NCI-H748 treated with DMSO at 0.1 percent for 48 hours (cell line): ENCODE measurements at places on chromosomes 5 and 9.

DNA sequence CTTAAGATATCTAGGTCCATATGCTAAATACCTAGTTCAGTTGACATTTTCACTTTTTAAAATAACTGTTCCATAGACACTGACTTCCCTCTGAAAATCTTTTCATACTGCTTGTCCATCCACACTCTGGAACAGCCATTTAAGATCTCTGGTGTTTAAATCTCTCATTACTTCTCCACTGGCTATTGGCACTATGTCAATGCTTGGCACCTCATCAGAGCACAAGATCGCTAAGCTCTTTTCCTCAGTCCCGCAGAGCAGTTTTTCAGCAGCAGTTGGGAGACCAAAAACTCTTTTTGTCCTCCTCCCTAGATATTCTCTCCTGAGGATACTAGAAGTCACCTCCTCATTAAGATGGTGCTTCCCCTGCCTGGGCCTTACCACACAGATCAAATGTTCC, 172.7 kb downstream of the KIAA0825 start:
- DNase-seq, result no peak

DNA sequence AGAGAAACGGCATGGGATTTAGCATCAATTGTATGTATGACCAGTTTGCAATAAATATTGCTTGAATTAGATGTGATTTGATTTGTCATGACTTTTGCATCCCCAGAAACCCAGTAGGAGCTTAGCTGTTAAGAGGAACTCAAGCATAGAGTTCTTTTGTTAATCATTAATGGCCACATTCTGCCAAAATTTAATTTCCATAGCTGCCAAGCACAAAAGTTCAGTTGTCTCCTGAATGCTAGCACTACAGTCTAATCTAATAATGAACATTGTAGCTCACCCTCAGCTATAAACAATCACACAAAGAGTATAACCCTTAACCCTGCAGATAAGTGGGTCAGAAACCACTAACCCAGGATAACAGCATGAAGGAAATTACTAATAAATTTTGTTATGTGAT, 169.8 kb upstream of the GRAMD2B start:
- no peak for DNase-seq

DNA sequence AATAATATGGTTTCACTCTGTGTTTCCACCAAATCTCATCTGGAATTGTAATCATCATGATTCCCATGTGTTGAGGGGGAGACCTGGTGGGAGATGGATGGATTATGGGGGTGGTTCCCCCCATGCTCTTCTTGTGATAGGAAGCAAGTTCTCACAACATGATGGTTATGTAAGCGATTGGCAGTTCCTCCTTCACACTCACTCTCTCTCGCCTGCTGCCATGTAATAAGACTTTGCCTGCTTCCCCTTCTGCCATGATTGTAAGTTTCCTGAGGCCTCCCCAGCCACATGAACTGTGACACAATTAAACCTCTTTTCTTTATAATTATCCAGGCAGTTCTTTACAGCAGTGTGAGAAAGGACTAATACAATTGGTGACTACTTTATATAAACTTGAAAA, 48.4 kb downstream of the PTBP3 start:
- DNase-seq, result no peak

DNA sequence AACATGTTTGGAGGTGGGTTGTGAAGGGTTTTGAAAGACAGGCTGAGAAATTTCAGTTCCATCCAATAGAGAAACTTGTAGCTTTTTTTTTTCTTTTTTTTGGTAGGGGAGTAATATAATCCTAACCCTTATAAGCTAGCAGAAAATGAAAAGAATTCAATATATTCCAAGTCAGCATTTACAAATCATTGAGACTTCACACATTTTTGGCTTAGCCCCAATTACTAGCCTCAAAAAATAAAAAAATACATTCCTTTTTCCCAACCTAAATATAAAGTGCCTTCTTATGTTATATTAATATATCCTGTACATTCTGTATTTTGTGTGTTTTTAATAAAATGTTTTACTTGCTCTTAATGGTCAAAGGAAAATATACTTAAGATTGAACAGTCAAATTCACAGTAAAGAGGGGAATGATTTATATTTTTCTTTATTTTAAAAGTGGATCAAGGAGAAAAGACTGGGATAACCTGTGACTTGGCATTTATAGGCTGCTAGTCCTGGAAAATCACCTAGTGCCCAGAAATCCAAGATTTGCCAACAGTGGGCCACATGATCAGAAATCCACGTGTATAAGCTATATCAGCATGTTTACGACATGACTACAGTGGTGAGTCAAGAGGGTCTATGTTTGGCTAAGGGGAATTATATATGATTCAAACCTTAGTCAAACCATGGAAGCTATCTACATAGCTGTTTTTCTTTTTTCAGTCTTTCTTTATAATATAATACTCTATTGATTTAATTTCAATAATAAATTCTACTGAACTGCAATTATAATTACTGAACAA, 14.5 kb downstream of the HACD4 start:
- no peak for DNase-seq

- DNase-seq, result no peak
Observed at GRCh38 chr5:60403343-60404006, 296.5 kb downstream of the DEPDC1B start.

- no peak for DNase-seq
Observed at GRCh38 chr5:174798551-174798951, 74.2 kb downstream of the MSX2 start.

GRCh38 chr5:17694914-17695313, 60.7 kb downstream of the TAF11L14 start:
- DNase-seq, result no peak

GRCh38 chr9:122426723-122427122, 51.0 kb downstream of the OR1J1 start:
- no peak for DNase-seq

- DNase-seq, result no peak
Observed at GRCh38 chr5:127311781-127312525, 21.4 kb downstream of the MEGF10 start.

- no peak for DNase-seq
Observed at GRCh38 chr9:35568196-35568595, 36.9 kb upstream of the TESK1 start.

DNA sequence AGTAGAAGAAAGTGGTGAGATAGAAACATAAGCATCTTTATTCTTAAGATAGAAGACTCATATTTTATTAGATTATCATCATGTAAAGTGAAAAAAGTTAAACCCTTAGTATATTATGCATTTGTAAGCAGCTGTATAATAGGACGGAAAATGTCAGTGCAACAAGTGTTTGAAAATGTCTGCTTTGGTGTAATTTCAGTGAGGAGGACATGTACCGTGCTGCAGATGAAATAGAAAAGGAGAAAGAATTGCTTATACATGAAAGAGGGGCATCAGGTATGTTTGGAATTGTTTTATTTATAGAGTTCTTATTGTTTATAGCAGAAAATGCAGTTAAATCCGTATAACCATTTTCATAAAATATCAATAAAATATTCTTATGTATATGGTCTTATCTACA, 8.9 kb downstream of the OTULIN start:
- no peak for DNase-seq

DNA sequence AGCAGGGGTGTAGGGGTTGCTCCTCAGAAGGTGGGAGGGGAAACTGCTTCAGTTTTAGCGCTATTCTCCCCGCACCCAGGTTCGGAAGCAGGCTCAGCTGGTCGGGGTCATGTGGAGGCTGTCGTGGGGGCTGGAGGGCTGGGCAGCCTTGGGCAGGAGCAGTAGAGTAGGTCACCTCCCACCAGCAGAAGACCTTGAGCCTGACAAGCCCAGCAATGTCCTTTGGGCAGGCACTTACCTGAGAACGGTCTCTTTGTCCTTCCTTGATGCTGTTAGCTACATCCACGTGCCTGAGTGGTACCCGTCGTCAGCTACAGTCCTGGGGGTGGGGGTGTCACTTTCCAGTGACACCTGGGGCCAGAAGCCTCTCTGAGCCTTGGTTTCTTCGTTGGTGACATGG, 20.3 kb downstream of the ENHO start:
- no peak for DNase-seq

- no peak for DNase-seq
Observed at GRCh38 chr9:81619353-81620001, 69.9 kb downstream of the TLE1 start.

- DNase-seq, result no peak
Observed at GRCh38 chr5:82730913-82731312, 346.3 kb downstream of the TMEM167A start.

DNA sequence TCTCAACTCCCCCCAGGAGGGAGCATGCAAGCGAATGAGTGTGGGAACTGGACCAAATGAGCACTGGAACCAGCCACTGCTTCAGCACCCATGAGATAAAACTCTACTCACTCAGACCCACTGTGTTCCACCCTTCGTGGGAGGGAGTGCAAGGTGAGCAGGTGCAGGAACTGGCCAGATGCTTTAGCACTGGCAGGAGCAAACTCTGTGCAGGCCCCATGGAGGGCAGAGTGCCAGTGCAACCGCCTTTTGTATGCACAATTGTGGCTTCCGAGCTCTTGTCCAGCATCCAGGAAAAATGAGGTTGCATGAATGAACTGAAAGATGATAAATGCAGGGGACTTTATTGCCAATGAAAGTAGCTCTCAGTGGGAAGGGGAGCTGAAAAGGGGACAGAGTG, 67.4 kb upstream of the CCDC112 start:
- DNase-seq, result no peak

DNA sequence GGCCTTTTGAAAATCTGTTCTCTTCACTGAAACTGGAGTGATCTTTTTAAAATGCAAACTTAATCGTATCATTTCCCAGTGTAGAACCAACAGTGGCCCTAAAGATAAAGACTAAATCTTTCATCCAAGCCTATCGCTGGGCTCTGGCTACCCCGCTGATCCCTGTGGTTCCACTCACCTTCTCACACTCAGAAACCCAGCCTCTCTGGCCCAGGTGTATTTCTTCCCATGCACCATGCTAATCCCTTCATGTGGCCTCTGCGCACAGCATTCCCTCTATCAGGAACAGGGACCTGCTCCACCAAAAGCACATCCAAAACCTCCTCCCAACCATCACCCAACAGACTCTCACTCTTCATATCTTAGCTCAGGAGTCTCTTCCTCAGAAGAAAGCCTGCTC, 214.1 kb upstream of the DAPK1 start:
- DNase-seq, result no peak

DNA sequence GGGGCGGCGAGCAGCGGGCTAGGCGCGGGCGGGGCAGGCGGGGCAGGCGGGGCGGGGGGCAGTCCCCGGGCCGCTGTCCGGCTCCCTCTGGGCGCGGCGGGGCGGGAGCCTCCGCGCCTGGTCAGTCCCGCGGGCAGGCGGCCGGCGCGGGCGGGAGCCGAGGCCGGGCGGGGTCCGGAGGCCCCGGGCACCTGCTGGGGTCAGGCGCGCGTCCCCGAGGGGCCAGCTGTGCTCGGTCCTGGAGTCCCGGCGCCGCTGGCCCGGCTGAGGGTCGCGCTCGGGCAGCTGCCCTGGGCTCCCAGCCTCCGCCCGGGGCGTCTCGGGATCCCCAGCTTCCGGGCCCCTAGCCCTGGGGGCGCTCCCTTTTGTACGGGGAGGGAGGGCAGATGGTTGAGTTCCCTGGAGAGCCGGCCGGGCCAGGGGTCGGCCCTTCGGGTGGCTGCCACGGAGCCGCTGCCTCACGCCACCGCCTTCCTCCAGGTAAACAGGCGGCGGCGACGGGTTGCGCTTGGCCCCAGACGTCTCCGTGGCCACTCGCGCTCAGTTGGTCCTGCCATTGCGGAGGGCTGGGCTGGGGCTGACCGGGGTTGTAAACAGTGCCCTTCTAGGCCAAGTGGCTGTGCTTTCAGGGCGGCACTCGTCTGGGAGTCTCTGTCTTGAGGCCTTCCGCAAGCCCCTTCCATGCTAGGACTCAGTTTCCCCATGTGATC, 473 bp downstream of the ZBTB34 start:
- DNase-seq, result no peak

DNA sequence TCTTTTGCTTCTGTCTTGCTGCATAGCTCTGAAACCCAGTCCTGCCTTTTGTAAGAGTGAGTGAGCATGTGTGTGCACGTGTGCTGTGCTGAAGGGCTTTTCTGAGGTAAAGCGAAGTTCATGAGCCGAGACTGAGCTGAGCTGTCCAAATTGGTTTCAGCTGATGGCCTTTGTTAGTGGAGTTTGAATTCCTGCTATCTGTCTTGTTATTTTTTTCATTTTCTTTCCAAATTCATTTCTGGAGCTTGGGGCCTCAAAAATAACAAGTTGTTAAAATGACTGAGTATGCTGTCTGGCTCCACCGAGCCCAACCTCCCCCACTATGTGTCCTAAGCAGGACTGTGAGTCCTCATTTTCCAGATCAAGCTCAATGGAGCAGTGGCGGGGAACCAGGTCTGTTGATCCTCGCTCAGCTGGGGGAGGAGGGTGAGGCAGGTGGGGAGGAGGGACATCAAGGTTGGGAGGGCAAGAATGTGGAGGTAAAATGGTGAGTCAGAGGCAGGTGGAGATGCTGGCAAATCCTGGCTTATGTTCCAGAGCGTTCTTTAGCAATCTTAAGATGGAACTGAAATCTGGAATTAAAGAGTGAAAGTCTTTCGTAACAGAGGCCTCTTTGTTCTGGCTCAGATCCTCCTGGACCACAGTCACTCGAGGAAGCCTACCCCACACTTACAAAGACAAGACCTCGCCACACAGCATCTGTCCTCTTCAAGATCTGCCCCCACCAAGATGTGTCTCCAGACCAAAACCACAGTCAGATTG, 63.9 kb downstream of the SREK1 start:
- no peak for DNase-seq

DNA sequence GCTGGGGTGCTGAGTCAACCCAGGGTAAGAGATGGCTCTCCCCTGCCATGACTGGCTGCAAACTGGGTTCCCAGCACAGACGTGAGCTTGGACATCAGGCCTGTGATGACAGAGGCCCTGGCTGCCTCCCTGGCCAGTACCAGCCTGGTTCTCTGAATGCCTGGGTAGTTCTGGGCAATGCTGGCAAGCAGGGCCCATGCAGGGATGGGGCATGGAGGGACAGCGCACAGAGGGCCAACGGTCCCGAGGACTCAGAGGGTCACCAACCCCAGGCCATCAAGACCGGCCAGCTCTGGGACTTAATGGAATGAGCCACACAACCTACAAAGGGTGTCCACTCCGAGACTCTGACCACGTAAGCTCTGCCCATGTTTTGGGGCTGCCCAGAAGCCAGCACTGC, 241.4 kb downstream of the FSTL4 start:
- no peak for DNase-seq

- DNase-seq, result no peak
Observed at GRCh38 chr5:113909782-113910181, 396.3 kb downstream of the YTHDC2 start.

DNA sequence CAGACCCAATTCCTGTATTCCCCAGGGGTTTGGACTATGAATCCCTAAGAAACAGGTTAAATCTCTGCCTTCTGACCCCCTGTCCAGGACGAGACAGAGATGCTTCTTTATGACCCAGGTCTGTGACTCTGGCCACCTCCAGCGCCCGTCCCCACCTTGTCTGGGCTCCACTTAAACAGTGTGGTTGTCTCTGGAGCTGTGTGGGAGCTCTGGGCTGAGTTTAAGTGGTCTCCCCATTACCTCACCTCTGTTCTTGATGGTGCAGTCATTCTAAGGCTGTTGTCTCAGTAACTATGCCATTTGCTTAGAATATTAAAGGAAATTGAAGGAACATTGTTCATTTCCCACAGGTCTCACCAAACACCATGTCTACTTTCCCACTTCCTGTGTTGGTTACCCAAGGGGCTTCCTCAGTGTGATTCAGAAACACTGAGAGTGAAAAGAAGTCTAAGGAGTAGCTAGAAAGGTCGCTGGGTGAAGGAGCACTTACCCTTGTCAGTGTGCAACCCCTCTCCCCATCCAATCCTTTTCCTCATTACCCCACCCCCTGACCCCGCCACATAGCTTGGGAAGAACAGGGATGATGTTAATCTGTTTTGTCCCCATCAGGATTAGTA, 127.8 kb upstream of the CKMT2 start:
- DNase-seq, result no peak

GRCh38 chr5:6112125-6112524, 266.2 kb downstream of the MED10 start:
- no peak for DNase-seq
